Ascending aorta (tissue), 2 donors: ENCODE measurements at places on chromosomes 7 and 10.

DNA sequence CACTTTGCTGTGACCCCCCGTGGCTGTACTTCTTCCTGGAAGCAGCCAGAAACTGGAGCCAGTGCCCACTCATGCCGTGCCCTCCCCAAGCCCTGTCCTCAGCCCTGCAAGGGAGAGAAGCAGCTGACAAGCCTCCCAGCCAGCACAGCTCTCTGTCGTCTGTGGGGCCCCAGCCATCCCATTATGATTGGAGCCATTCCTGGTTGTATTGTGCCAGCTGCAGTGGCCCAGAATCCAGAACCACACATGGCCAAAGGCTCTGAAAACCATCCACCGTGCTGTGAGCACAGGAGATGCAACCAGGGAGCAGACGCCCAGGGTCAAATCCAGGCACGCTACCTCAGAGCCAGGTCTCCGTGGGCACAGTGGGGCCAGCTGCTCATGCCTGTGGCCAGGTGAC, 18.7 kb downstream of the GRID2IP start:
- no peak for DNase-seq

GRCh38 chr10:49709934-49710333, 30.5 kb downstream of the C10orf53 start:
- no peak for DNase-seq

GRCh38 chr10:58177362-58177947, 90.2 kb downstream of the IPMK start:
- no peak for DNase-seq

- DNase-seq = no peak
Measured at GRCh38 chr10:83538047-83538446, 601.3 kb upstream of the GHITM start.

DNA sequence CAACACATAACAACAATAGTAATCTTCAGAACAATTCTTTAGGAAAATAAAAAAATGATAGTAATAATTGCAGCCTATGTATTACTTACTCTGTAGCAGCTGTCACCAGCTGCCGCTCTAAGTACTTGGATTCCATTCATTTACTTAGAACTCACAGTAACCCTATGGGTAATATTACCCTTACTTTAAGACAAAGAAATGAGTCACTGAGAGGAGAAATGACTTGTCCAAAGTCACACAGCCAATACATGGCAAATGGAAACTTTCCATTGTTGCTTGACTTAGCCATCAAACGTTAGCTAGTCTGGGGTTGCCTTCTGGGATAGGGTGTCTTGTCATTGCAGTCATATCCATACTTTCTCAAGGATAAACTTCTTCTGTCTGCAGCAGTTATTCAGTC, 3.6 kb downstream of the CCNY start:
- DNase-seq = no peak

- no peak for DNase-seq
Measured at GRCh38 chr7:79386688-79387422, 66.6 kb downstream of the MAGI2 start.

DNA sequence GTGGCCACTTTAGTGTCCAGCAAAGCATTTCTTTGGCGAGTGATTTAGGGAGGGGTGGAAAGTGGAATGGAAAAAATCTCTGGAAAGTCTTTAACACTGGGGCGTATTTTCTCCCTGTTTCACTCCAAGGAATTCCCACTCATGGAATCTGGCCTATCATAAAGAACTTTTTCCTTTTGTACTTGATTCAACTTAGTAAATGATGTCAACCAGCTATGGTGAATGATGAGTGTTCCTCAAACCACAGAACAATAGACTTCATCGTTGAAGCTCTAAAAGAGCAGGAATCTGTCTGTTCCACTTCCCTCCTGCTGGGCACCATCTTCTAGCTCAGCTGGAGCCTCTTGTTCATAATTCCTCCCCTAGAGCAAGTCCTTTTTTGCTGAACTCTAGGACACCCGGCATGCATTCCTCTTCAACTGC, 66.5 kb downstream of the EPDR1 start:
- DNase-seq = no peak

- no peak for DNase-seq
Measured at GRCh38 chr7:87517136-87517815, 41.8 kb upstream of the ABCB4 start.

- DNase-seq = no peak
Measured at GRCh38 chr10:127252818-127253217, 56.4 kb upstream of the INSYN2A start.

- DNase-seq = no peak
Measured at GRCh38 chr10:98235846-98236245, 32.1 kb downstream of the LOXL4 start.

- no peak for DNase-seq
Measured at GRCh38 chr10:49037187-49037586, 78.1 kb downstream of the VSTM4 start.

DNA sequence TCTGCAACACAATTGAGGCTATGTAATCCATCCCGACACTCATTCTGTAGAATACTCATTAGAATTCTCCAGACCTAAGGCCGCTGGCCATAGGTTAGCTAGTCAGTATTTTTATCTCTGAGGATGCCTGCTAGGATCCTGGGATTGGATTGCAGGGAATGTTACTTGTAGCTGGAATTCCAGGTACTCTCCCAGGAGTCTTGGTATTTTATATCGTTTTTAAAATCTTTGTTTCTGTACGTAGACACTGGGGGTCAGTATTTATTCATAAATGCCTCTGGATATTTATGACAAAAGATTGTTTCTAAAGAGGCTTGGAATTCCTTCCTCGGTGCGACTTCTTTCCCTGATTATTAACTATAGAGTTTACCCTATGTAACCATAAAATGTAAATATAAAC, 40.1 kb downstream of the BPGM start:
- no peak for DNase-seq

DNA sequence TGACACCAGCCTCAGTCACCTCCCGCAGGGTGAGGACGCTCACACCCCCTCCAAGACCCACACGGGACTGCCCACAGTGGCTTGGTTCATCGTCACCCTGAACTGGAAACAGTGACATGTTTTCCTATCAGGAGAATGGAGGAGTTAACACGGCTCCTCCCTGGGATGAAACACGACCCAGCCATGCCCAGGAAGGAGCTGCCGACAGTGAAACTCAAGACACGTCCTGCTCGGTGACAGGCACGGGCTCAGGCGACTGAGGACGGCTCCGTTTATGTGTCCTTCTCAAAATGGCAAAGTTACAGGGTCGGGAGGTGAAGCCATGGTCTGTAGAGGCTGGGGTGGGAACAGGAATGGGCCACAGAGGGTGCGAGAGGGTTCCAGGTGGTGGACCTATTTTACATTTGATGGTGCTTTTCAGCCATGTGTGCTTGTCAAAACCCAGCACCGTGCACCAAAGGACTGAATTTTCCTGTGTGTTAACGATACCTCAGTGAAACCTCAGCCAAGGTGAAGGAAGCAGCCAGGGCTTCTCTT, 272.4 kb downstream of the ADARB2 start:
- no peak for DNase-seq

- DNase-seq = no peak
Measured at GRCh38 chr10:20993830-20994527, 96.9 kb upstream of the NEBL start.

GRCh38 chr7:117229350-117229749, 93.5 kb downstream of the WNT2 start:
- DNase-seq = no peak

- DNase-seq = no peak
Measured at GRCh38 chr7:133024596-133024995, 57.3 kb downstream of the CHCHD3 start.
